ENCODE measurements at places on chromosomes 11 and 22.
A peak's percentile ranks its signal among the peaks of the same experiment; 100 is the strongest.

- H3K4me1 ChIP-seq, result no peaks in the 10 kb centered on the region
- no peaks in the 10 kb centered on the region for H3K36me3 ChIP-seq
- no peaks in the 10 kb centered on the region for H3K27me3 ChIP-seq
- no peak overlapping the region for H3K27ac ChIP-seq
- no peak overlapping the region for H3K4me3 ChIP-seq
- no peak for DNase-seq
Measured at GRCh38 chr22:32957200-32957803, 100.9 kb downstream of the SYN3 start.

DNA sequence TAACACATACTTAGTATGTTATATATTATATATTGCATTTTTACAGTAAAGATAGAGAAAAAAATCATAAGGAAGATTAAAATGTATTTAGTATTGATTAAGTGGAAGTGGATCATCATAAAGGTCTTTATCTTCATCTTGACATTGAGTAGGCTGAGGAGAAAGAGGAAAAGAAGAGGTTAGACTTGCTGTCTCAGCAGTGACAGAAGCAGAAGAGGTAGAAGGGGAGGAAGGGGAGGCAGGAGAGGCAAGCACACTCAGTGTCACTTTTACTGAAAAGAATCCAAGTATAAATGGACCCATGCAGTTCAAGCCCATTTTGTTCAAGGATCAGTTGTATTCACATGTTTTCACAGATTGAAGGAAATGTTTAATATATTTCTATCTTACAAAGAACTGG, 69.7 kb downstream of the GAB2 start:
- no peaks in the 10 kb centered on the region for H3K27me3 ChIP-seq
- H3K27ac ChIP-seq, result peak overlapping the region; percentile 70
- peak overlapping the region; percentile 85 for H3K4me3 ChIP-seq
- peaks cover 47% of the 10 kb centered on the region for H3K36me3 ChIP-seq

GRCh38 chr11:117087446-117087845, 10.8 kb downstream of the SIK3 start:
- peaks cover 33% of the 10 kb centered on the region for H3K4me1 ChIP-seq
- no peak overlapping the region for H3K27ac ChIP-seq
- peak overlapping the region; percentile 26 for H3K4me3 ChIP-seq
- no peak for DNase-seq

- H3K4me3 ChIP-seq, result no peak overlapping the region
- H3K27me3 ChIP-seq, result no peaks in the 10 kb centered on the region
- H3K4me1 ChIP-seq, result no peaks in the 10 kb centered on the region
- no peaks in the 10 kb centered on the region for H3K36me3 ChIP-seq
- no peak overlapping the region for H3K27ac ChIP-seq
Measured at GRCh38 chr11:30825723-30826122, 239.6 kb upstream of the MPPED2 start.

GRCh38 chr11:33698921-33699320, 1.7 kb downstream of the C11orf91 start:
- no peak overlapping the region for H3K27ac ChIP-seq
- no peak overlapping the region for H3K4me3 ChIP-seq
- no peak for DNase-seq
- peaks cover 15% of the 10 kb centered on the region for H3K4me1 ChIP-seq
- H3K27me3 ChIP-seq, result peaks cover 35% of the 10 kb centered on the region
- H3K36me3 ChIP-seq, result no peaks in the 10 kb centered on the region

- peaks cover 23% of the 10 kb centered on the region for H3K4me1 ChIP-seq
- H3K27me3 ChIP-seq, result no peaks in the 10 kb centered on the region
- no peak for DNase-seq
- peak overlapping the region; percentile 72 for H3K27ac ChIP-seq
Measured at GRCh38 chr11:110327508-110327907, 31.1 kb upstream of the RDX start.

DNA sequence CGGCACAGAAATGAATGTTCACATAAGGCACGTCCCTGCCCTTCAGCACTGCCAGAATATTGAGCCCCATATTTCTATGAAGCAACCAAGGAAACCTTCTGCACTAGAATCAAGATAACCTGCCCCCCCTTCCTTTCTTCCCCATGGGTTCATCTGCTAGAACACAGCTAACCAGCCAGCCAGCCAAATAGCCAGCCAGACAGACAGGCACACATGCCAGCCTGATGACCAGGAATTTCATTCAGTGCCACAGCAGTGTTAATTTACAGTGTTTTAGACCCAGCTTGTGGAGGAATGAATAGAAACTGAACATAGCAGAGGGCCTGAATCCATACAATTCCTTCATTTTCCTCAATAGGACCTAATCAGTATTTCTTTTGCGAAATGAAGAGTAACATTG, 57.0 kb downstream of the TENM4 start:
- no peak overlapping the region for H3K27ac ChIP-seq
- DNase-seq, result no peak
- H3K4me1 ChIP-seq, result no peaks in the 10 kb centered on the region
- H3K27me3 ChIP-seq, result no peaks in the 10 kb centered on the region
- H3K4me3 ChIP-seq, result no peak overlapping the region

DNA sequence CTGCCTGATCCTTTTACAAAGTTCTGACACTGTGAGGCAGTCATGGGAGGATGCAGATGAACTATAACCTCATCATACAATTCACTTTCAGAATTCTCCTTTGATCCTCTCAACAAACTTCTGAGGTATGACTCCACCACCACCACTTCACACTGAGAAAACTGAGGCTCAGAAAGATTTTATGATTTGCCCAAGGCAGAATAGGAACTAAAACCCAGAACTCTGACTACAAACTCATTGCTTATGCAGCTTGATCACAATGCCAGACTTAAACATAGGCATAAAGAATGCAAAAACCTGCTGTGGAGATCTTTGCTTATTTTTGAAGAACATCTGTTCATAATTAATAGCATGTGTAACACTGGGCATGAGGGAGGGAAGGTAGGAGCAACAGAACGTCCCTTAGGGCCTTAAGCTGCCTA, 20.4 kb downstream of the FAM168A start:
- peaks cover 14% of the 10 kb centered on the region for H3K4me1 ChIP-seq
- H3K27me3 ChIP-seq, result no peaks in the 10 kb centered on the region
- peaks cover 19% of the 10 kb centered on the region for H3K36me3 ChIP-seq
- H3K27ac ChIP-seq, result no peak overlapping the region
- DNase-seq, result no peak
- H3K4me3 ChIP-seq, result no peak overlapping the region

- peaks cover 77% of the 10 kb centered on the region for H3K4me1 ChIP-seq
- H3K4me3 ChIP-seq, result peak overlapping the region; percentile 83
- H3K27me3 ChIP-seq, result no peaks in the 10 kb centered on the region
Measured at GRCh38 chr11:62556875-62557631, 10.4 kb upstream of the AHNAK start.

DNA sequence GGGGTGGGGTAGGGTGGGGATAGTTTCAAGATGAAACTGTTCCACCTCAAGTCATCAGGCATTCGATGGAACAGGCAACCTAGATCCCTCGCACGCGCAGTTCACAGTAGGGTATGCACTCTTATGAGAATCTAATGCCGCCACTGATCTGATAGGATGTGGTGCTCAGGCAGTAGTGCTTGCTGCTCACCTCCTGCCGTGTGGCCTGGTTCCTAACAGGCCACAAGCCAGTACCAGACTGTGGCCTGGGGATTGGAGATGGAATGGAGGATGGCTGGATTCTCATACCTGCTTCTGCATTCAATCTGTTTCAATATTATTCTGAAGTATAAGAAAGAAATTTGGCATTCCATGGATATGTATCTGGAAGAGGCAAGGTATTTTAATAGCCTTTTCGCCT, 73.1 kb downstream of the RBFOX2 start:
- H3K4me3 ChIP-seq, result no peak overlapping the region
- no peaks in the 10 kb centered on the region for H3K36me3 ChIP-seq
- no peak for DNase-seq
- H3K27ac ChIP-seq, result no peak overlapping the region
- peaks cover 3% of the 10 kb centered on the region for H3K27me3 ChIP-seq

DNA sequence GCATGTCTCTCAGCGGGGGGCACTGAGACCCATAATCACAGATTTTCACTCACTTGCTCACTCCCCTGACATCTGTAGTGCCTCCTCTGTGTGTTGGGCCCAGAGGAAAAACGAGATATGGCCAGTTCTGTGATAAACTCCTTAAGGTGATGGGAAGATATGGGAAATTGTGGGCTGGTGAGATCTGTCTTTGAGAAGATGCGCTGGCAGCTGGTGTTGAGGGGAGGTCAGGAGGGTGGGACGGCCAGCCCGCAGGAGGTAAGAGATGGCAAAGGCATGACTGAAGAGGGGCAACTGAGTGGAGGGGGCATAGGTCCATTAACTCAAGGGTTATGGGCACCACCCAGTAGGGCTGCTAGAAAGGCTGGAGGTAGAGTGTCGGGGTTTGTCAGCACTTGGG, 60.1 kb upstream of the CLTCL1 start:
- H3K4me3 ChIP-seq, result no peak overlapping the region
- peaks cover 41% of the 10 kb centered on the region for H3K36me3 ChIP-seq
- no peaks in the 10 kb centered on the region for H3K4me1 ChIP-seq
- no peak overlapping the region for H3K27ac ChIP-seq

- no peak for DNase-seq
- no peak overlapping the region for H3K27ac ChIP-seq
- no peaks in the 10 kb centered on the region for H3K27me3 ChIP-seq
- peaks cover 5% of the 10 kb centered on the region for H3K4me1 ChIP-seq
- no peak overlapping the region for H3K4me3 ChIP-seq
Measured at GRCh38 chr22:36279219-36279666, 26.3 kb downstream of the APOL1 start.

DNA sequence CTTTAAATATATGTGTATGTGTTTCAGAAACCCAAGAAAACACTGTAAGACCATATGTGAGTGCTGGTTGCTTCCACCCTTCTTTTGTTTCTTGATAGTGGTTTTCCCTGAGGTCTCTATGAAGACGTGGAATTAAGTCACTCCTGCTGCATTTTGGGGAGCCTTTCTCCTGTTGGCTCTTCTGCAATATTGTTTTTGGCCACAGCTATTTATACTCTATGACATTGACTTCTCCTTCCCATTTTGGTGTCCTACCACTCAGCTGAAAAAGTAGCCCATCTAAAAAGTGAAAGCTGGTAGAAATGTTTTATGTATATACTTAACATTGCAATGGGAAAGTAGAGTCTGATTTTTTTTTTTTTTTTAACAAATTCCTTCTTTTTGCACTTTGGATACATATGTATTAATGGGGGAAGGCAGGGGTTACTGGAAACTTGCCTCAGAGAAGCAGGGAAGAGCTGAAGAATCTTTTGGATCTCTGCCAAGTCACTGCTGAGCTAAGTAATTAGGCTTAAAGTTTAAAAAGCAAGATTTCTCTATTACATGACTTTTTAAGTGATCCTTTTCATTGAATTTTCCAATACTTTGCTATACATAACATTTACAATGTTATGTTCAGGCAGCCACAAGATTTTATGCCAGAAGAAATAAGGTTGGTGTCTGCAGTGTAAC, 1.8 kb downstream of the TTC17 start:
- peaks cover 13% of the 10 kb centered on the region for H3K36me3 ChIP-seq
- peak overlapping the region; percentile 96 for H3K27ac ChIP-seq
- peak overlapping the region; percentile 90 for H3K4me3 ChIP-seq
- DNase-seq, result no peak
- H3K27me3 ChIP-seq, result no peaks in the 10 kb centered on the region
- peaks cover 34% of the 10 kb centered on the region for H3K4me1 ChIP-seq

DNA sequence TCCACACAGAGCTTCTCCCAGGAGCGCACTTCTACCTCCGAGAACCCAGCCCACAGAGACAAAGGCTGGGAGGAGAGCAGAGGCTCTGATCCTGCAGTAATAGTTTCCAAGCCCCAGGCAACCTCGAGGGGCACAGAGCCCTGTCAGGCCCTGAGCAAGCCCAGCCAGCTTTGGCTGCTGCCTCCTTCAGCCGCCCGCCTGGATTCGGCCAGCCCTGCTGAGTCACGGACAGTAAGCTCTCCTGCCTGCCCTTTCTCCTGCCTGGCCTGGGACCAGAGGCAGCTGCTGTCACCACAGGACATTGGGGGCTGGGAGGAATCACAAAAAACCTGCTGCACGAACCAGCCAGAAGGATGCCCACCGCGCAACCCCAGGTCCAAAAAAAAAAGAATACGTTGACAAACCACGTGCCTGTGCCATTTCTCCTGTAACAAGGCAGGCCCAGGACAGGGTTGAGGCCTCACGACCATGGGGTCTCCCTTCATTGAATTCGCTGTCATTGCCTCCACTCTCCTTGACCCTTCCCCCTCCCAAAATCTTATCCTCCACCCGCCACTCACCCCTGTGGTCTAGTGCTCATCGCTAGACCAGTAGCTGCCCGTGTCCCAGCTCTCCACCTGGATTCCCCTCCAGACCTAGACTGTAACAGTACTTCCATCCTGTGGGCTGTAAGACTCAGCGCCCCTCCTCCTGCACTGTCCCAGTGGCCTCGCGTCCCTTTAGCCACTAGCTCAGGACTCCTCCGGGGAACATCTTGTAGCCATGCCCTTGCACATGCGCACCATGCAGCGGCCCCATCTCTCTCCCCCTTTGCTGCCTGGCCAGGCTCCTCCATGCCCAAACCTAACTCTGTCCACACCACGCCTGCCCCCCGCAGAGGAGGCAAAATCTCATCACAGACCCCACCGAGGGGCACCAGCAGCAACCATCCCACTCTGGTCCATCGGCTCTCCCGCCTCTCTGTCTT, 7.4 kb upstream of the SLC22A12 start:
- no peak overlapping the region for H3K27ac ChIP-seq
- H3K27me3 ChIP-seq, result peaks cover 2% of the 10 kb centered on the region
- H3K36me3 ChIP-seq, result no peaks in the 10 kb centered on the region
- H3K4me3 ChIP-seq, result no peak overlapping the region
- no peaks in the 10 kb centered on the region for H3K4me1 ChIP-seq

DNA sequence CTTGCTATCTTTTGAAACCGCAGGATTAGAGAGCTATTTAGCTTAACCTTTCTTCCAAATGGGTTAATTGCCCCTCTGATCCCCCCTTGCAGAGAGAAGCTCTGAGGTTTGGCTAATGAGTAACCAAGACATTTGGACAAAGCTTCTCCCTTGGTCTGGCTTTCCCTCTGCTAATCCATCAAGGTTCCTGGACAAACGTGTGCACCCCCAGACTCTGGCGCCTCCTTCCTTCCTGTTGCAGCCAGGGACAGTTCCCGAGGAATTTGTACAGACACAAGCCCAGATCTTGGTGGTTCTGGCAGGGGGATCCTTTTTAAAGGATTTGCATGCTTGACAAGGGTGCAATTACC, 1.6 kb downstream of the KIAA1671 start:
- DNase-seq, result no peak
- H3K36me3 ChIP-seq, result no peaks in the 10 kb centered on the region
- H3K4me1 ChIP-seq, result peaks cover 12% of the 10 kb centered on the region

DNA sequence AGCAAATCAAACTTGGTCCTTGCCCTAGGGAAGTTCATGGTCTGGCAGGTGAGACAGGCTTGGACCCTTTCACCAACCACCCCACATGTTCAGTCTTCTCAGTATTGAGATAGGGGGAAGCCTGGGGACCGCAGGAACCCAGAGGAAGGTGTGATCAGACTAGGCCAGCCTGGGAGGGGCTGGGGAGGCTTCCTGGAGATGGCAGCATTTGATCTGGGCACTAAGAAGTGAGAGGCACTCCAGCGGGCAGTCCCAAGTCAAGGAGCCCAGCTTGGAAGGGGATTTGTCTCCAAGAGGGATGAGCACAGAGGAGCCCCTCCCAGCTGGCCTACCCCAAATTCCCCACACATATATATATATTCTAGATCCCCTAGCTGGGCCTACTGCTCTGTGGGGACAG, 5.4 kb downstream of the LRRC32 start:
- H3K27ac ChIP-seq, result peak overlapping the region; percentile 71
- DNase-seq, result no peak
- H3K36me3 ChIP-seq, result peaks cover 6% of the 10 kb centered on the region
- peaks cover 12% of the 10 kb centered on the region for H3K27me3 ChIP-seq

All from T-helper 2 cell treated with Interferon-gamma antibody and Interleukin-4, amounts not matched to agents 5 μg/mL and 100 μg/mL, for 36 hours (primary cell).